ENCODE measurements at places on chromosomes 6 and 20.

DNA sequence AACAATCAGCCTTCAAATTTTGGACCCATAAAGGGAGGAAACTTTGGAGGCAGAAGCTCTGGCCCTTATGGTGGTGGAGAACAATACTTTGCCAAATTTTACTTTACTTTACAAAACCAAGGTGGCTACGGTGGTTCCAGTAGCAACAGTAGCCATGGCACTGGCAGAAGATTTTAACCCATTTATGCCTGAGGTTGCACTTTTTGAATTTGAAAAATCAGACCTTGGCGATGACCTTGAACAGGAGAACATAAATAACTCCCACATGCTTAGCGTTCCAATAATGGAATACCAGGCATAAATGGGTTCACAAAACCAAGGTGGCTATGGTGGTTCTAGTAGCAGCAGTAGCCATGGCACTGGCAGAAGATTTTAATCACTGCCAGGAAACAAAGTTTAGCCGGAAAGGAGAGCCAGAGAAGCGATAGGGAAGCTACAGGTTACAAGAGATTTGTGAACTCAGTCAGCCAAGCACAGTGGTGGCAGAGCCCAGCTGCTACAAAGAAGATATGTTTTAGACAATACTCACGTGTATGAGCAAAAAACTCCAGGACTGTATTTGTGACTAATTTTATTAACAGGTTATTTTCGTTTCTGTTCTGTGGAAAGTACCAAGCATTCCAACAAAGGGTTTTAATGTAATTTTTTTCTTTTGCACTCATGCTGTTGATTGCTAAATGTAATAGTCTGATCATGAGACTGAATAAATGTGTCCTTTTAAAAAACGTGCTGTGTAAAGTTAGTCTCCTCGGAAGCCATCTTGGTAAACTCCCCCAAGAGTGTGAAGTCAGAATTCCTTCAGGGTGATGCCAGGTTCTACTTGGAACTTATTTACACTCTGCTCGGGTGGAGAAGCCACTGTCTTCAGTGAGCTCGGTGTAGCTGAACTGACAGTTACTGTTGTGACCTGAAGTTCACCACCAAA is 6.7 kb downstream of the SFT2D1 start:
- DNase-seq, result no peak

DNA sequence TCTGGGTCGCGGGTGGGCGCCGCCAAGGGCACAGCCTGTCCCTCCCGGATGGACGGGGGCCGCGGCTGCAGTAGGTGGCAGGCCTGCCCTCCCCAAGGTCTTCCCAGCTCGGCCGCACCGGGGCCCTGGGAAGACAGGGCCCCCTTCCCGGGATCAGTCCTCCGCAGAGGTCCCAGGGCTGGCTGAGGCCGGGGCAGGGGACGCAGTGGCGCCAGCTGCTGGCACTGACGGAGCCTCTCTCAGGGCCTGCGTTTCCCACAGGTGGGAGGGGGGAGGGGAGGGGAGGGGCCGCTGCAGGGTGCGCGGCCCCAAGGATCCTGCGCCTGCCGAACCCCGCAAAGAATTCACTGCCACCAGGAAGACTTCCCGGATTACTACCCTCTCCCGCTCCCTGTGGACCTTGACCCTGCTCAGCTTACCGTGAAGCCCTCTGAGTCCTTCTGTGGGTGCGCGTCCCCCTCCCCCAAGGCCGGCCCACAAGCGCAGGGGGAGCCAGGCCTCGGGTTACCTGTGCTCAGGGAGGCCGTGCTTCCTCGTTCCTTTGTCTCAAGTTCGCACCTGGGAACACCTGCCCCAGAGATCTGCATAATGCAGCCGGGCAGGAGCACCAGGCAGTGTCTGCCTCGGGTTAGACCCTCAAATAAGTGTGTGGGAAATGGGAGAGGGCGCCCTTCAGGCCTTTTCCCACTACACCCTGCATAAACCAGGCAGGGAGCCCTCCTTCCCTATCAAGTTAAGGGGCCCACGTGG is 5.1 kb downstream of the LZTS3 start:
- no peak for DNase-seq

DNA sequence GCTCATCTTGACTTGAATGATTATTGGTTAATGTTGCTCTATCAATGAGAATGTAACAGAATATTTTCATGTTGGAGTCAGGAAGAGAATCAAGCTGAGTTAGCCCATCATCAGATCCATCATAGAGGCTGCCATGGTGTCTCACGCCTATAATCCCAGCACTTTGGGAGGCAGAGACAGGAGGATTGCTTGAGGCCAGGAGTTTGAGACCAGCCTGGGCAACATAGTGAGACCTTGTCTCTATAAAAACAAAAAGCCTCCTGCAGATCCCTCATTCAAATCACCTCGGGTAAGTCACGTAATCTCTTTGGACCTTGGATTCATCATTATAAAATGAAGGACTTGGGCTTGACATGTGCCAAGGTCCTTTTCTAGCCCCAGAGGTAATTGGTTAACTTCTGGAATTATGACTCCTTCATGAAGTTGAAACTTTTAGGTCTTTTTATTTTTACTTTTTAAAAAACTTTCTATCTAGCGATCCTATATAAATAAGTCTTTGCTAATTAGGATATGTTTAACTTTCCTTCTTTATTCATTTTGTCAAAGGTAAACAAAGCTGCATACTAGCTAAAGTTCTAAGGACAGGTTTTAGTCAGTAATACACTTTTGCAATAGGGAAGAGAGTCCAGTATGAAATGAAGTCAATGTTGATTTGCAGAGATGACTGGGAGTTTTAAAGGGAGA is 110.9 kb downstream of the ZFAND3 start:
- DNase-seq, result no peak

- DNase-seq, result no peak
These were observed 1.7 kb downstream of the ULBP1 start for GRCh38 chr6:149965194-149966020.

- no peak for DNase-seq
These were observed 96.0 kb upstream of the PRND start for GRCh38 chr20:4625687-4626086.

- DNase-seq, result no peak
These were observed 116.1 kb downstream of the PRND start for GRCh38 chr20:4837760-4838159.

GRCh38 chr6:137904822-137905617 is 38.0 kb downstream of the TNFAIP3 start:
- DNase-seq, result peak; percentile 42

GRCh38 chr20:48626226-48626937 is 201.4 kb downstream of the PREX1 start:
- no peak for DNase-seq

DNA sequence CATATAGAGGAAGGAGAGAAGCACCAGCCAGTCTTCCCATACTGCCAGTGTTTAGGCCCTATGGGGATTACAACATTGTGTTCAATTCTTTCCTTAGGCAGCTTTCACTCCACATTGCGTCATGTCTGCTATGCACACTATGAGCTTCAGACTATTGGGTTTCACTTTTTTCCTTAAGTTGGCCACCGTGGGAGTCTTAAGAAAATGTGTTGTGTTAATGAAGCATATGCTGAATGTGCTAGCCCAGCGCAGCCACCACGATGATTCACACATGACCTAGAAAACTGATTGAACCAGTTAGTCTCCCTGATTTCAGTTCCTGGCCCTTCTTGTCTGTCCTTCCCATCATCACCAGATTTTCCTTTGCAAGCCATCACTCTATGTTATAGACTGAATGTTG is 21.5 kb downstream of the TUBB2B start:
- peak; percentile 99 for DNase-seq

DNA sequence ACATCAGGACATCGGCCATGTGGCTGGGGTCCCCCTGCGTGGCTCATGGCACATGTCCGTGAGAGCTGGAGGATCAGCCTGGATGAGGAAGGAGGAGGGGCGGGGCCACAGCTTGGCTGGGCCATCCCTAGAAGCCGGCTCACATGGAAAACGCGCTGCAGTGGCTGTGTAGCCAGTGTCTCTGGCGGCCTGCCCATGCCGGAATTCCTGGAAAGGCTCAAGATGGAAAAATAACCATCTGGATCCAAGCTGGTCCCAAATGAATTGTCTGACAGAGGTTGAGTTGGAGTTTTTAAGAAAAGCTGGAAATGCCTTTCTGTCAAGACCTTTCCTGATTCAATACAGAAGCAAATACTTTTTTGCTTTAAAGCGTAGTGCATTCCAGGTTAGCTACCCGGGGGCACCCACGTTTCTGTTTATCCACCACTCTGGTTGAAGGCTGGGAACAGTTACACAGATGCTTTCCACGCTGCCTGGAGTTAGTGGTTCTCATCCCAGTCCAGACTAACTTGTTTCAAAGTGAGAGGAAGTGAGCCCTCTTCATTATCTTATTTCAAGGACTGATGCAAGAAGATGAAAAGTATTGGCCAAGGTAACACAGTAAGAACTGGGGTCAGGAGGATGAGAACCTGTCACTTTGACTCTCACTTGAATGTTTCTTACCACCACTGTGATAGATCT is 99.0 kb downstream of the GMPR start:
- DNase-seq, result peak; percentile 26

DNA sequence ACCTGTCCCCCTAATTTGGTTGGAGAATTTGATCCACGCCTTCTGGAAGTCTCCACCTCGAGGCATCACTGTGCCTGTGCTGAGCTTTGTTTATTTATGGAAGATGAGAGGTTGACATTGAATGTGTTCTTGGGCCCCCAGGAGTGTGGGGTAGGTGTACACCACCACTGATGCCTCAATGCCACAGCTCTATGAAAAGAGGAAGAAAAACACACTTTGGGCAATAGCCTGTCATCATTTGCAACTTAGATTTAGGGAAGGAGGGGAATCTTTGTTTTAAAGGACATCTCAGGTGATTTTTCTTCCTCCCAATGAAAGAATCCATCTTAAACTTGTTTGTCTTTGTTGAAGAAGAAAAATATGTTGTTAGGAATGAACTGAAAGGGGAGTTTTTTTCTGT is 42.6 kb downstream of the TBC1D7 start:
- no peak for DNase-seq

DNA sequence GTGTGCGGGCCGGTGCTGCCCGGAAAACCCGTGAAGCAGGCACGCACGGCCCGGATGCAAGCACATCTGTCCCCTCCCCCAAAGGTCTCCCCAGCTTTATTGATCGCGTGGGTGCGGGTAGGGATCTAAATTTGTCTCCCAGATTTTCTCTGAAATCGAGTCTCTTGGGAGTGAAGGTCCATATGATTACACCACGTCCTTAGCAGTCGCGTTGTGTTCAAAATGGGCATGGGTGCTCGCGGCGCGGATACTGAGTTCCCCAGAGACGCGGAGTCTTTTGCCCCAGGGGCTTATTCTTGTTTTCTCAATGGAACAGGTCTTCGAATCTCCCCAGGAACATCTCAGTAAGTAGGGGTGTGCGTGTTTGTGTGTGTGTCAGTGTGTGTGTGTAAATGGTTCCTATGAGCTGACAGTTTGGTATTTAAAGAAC is 2.8 kb upstream of the ZNF292 start:
- DNase-seq, result peak; percentile 15

DNA sequence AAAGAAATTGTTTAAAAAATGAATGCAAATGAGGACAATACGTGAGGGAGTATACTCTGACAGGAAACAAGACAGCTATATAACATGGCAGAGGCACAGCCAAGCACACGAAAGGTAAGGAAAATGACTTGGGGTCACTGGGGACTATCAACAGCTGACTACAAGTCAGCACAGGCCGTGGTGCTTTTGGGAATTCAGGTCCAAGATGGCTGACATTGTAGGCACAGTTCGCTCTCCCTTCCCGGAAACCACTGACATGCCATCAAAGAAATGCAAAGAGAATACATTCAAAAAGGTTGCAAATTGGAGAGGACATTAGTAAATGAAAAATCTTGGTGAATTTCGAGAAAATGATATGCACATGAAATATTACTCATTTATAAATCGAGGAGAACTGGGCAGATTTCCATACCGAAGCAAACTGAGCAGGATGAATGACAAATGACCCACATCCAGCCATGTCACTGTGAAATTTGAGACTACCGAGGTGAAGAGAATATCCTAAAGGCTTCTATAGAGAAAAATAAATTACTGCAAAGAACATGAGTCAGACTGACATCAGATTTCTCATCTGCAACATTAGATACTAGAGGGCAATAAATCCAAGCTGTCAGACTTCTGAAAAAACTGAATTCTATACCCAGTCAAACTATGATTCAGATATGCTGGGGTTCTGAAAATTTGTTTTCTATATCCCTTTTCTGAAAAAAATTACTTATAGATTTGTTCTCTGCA is 391.1 kb downstream of the BTBD9 start:
- DNase-seq, result peak; percentile 75

GRCh38 chr6:16154904-16155303 is 26.0 kb downstream of the MYLIP start:
- peak; percentile 91 for DNase-seq

DNA sequence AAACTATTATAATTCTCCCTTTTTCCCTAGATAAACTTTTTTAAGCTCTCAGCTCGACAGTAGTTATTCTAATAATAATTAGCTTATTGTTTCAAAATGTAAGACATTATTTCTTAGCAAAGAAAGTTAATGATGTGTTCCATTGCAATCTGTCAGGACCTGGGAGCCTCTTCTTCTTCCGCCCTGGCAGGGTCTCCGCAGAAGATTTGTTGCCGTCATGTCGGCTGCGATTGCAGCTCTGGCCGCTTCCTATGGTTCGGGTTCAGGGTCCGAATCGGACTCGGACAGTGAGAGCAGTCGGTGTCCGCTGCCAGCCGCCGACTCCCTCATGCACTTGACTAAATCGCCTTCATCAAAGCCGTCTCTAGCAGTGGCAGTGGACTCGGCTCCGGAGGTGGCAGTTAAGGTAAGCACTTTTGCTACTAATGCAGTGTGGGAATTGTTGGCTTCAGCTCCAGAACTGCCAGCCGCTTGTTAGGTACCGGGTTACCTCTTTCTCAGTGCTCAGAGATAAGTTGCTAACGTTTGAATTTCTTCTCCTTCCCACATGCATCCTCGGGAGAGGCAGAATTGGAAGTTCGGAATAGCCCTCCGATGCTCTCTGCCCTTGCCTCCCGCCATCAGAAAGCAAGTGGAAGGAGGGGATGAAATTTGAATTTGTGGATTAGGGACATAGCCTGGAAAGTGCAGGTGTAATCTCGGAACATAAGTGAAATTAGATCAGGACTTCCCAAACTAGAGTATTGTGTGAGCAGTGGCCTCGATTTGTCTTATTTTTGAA is at the start of gene CDC40:
CDC40 (plus strand) TSS at position 200 of the 781 bp plus-strand sequence; CDS start at position 218, 18 bp downstream.
- no peak for DNase-seq

DNA sequence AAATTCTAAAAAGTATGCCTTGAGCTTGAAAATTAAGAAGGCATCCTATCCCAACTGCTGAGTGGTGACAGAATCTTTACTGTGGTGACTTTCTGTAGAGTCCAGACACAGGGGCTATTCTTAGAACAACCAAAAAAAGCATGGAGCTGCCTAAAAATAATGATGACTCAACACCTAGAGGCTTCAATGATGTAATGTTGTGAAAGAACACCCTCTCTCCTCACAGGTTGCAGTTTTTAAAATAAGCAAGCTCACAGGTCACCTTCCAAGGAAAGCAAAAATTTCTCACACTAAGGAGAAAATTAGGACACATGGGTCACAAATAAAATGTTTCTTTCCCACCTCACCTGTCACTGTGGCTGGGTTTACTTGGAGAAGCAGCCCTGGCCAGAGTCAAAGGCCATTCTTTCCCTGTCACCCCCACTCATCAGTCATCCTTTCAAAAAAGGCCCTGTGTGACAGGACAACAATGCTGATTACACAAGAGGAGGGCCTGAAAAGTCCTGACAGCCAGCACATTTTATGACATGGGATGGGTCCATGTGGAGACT is 53.5 kb downstream of the RCAN2 start:
- DNase-seq, result peak; percentile 22
